ENCODE measurements at places on chromosomes 7 and 10.

DNA sequence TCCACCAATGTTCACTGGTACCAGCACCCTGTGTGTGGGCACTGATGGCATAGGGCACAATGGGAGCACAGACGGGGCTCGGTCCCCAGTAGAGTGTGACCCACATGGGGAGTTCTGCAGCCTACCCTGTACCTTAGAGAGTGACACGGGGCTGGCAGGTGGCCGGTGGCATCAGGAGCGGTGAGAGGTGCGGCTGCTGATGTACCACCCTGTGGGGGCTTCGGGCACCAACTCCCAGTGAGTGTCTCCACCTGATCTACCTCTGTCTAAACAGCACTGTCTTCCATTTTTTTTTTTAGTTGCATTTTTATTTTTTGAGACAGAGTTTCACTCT, 4.1 kb downstream of the JAKMIP3 start:
- DNase-seq, result no peak

DNA sequence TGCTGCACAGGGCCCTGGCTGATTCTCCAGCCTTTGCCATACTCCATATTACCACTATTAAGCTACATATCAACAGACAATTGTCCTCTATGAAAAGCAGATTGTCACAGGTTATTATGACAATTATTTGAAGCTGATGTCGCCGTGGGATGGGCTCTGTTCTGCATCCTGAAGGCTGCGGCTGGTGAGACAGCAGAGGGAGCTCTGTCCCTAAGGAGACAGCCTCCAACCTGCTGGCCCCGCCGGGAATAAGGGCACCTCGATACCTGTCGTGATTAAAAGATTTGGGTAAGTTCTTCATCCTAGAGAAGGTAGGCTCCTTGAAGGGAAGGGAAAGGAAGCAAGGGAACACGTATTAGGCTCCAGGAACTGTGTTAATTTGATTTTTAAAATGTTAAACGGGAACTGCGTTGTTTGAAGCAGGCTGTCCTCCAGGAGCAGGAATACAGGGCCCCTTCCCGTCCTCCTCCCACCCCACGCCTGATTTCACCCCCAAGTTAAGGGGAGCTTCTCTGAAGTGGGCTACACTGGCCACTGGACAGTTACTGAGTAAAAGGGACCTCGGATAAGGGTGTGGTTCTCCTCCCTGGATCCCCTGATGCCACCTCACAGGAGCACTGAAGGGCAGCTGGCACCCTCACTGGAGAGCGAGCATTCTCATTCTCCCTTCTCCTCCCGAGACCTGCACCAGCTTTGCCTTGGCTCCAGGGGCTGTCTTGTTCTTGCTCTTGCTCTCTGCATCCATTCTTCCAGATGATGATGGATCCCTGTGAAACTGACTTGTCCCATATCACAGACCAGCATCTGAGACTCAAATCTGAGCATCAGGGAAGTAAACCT, 11.8 kb upstream of the TIAL1 start:
- no peak for DNase-seq

GRCh38 chr10:109587366-109587765, 335.9 kb downstream of the XPNPEP1 start:
- no peak for DNase-seq

DNA sequence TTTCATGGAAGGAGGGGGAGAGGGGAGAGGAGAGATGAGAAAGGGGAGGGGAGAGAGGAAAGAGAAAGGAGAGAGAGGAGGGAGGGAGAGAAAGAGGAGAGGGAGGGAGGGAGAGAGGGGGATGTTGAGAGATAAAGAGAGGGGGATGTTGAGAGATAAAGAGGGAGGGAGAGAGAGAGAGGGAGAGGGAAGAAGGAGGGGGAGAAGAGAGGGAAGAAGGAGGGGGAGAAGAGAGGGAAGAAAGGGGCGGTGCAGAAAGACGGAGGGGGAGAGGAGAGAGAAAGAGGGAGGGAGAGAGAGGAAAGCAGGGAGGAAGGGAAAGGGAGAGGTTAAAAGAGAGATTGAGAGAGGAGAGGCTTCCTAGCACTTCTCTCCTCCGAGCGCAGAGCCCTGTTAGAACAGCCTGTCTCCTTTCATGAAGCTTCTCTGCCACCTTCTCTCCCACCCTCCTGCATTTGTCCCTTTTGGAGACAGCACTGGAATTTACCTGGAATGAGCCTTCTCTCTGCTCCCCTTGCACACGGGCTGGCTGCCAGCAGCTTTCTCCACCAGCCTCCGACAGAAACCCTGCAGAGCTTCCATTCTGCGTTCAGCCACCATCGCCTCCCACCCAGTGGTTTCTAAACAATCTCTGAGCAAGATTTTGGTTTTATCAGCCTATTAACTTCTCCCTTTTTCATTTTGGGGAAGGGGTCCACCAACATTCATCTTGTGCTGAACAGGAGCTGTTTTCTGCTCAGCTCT, 74.0 kb upstream of the CARD11 start:
- DNase-seq, result no peak

DNA sequence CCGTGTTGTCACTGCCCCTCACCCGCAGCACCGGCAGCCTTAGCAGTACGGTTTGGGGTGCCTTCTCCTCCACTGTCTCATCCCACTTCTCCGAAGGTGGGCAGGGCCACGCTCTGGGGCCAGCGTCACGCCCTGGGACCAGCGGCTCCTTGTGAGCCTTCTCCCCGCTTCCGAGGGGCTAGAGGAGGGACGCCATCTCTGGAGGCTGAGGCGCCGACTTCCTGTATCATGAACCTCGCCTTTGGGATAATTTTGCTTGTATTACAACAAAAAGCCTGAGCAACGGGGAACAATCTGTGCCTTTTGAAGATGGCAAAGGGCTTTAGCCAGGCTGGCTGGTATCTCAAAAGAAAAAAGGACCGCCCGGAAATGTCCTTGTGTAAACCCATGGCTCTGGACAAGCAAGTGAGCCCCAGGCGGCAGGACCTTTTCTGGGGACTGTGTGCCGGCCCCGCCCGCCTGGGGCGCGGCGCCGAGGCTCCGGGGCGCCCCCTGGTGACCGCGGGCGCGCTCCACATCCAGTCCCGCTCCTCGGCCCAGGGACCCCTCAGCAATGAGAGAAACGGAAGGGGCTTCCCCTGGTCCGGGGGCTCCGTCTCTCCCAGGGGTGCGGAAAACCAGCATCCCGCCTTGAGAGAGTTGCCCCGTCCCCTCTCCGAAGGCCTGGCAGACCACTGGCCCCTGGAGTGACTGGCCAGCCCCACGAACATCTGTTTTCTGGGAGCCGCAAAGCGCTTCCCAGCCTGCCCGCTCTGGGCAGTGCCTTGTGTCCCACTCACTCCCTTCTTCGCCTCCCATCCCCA, 3.8 kb downstream of the DEPP1 start:
- no peak for DNase-seq

Measured in SIG-M5 (cell line).